ENCODE measurements at places on chromosomes 3 and 15. TPM values are rescaled to one million over a fixed set of nuclear protein-coding genes. Genes with fewer than 3 reads are reported as not detected.

DNA sequence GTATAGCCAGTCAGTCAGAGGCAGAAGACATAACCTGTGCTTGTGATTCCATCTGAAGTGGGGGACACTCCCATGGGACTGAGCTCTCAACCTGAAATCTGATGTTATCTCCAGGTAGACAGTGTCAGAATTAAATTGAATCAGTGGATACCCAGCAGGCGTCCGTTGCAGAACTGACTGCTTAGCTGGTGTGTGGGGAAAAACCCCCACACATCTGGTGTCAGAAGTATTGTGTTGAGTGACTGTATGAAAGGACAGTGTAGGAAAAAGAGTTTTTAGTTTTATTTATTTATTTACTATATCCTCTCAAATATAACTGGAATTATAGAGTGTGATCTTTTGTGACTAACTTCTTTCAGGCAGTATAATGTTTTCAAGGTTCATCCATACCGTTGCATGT, 10.4 kb downstream of the KPNA4 start:
- peaks cover 13% of the 10 kb centered on the region for H3K4me1 ChIP-seq
- H3K27me3 ChIP-seq = no peaks in the 10 kb centered on the region
- H3K4me3 ChIP-seq = no peak overlapping the region
- peaks cover 50% of the 10 kb centered on the region for H3K36me3 ChIP-seq

GRCh38 chr15:43465100-43465499, 27.9 kb downstream of the TP53BP1 start:
- no peaks in the 10 kb centered on the region for H3K27me3 ChIP-seq
- no peak overlapping the region for H3K4me3 ChIP-seq
- peaks cover 9% of the 10 kb centered on the region for H3K4me1 ChIP-seq
- no peak overlapping the region for H3K27ac ChIP-seq

GRCh38 chr3:170372190-170372879, 14.8 kb downstream of the SKIL start:
- H3K27me3 ChIP-seq = no peaks in the 10 kb centered on the region
- no peak for DNase-seq
- no peak overlapping the region for H3K27ac ChIP-seq

GRCh38 chr3:136862617-136863322, 762 bp downstream of the NCK1 start:
- H3K4me3 ChIP-seq = peak overlapping the region; percentile 95
- H3K36me3 ChIP-seq = peaks cover 46% of the 10 kb centered on the region
- H3K4me1 ChIP-seq = peaks cover 43% of the 10 kb centered on the region
- no peaks in the 10 kb centered on the region for H3K27me3 ChIP-seq
- DNase-seq = no peak

DNA sequence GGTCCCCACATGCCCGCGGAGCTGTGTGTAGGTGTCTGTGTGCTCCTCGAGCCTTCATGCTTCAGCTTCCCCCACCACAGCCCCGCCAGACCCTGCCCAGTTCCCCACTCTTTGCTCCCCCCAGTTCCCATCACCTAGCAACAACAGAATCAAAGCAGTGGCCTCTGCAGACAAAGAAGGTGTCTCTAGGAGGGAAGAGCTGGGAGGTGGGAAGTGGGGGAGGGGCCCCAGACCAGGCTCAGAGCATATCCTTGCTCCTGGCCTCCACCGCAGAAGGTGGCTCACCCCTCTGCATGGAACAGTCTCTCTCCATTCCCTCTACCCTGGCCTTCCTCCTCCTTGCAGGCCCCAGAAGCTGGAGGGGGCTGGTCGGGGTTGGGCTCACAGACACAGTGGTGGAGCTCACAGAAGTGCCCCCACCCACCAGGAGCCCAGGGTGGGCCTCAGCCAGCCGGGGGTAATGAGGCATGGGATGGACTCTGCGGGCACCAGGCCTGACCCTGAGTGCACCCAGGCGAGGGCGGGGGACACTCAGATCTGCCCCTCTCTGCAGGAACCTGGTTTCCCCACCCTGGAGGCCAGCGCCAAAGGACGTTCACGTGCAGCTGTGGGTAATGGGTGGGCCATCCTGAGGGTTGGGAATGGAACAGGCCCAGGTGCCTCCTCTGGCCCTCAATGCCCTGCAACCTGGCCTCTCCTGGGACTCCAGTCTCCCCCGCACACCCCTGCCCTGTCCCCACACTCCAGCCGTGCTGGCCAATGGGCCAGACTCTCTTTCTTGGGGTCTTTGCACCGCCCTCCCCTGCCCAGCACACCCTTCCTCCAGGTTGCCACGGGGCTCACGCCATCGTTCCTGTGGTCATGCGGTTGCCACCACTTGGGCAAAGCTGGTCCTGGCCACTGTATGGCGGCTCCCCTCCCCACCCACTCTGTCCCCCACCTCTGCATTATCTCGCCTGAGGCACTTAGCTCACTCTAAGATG, 53.4 kb downstream of the TPRA1 start:
- H3K4me1 ChIP-seq = no peaks in the 10 kb centered on the region
- no peak overlapping the region for H3K27ac ChIP-seq
- no peaks in the 10 kb centered on the region for H3K36me3 ChIP-seq
- no peak overlapping the region for H3K4me3 ChIP-seq
- peaks cover 6% of the 10 kb centered on the region for H3K27me3 ChIP-seq
- DNase-seq = no peak

- no peak for DNase-seq
- H3K4me1 ChIP-seq = peaks cover 8% of the 10 kb centered on the region
- H3K27ac ChIP-seq = no peak overlapping the region
- peaks cover 22% of the 10 kb centered on the region for H3K27me3 ChIP-seq
- no peak overlapping the region for H3K4me3 ChIP-seq
- H3K36me3 ChIP-seq = no peaks in the 10 kb centered on the region
These were observed 134.9 kb upstream of the TOPAZ1 start for GRCh38 chr3:44106756-44107155.

- no peak for DNase-seq
- H3K36me3 ChIP-seq = peaks cover 52% of the 10 kb centered on the region
- peaks cover 6% of the 10 kb centered on the region for H3K4me1 ChIP-seq
- no peak overlapping the region for H3K27ac ChIP-seq
- no peaks in the 10 kb centered on the region for H3K27me3 ChIP-seq
- peak overlapping the region; percentile 39 for H3K4me3 ChIP-seq
These were observed 2.8 kb downstream of the CDAN1 start for GRCh38 chr15:42734076-42734672.

DNA sequence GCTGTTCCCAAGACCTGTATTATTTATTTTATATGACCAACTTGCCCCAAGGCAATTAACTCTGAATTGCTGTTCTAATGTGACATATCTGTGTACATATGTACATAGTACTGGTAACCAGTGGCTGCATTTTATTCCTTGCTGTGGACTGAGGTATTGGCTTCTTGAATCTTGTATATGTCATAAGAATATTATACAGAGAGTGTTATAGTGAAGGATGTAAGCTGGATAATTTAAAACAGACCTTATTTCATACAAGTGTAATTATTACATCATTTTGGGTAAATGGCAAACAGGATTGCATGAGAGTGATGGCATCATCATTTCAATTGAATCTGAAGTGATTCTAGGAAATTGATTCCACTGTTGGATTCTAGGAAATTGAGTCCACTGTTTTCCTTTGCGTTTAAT, 32.9 kb downstream of the B3GALNT1 start:
- H3K27me3 ChIP-seq = peaks cover 32% of the 10 kb centered on the region
- no peak overlapping the region for H3K27ac ChIP-seq
- H3K4me1 ChIP-seq = peaks cover 35% of the 10 kb centered on the region
- DNase-seq = no peak

DNA sequence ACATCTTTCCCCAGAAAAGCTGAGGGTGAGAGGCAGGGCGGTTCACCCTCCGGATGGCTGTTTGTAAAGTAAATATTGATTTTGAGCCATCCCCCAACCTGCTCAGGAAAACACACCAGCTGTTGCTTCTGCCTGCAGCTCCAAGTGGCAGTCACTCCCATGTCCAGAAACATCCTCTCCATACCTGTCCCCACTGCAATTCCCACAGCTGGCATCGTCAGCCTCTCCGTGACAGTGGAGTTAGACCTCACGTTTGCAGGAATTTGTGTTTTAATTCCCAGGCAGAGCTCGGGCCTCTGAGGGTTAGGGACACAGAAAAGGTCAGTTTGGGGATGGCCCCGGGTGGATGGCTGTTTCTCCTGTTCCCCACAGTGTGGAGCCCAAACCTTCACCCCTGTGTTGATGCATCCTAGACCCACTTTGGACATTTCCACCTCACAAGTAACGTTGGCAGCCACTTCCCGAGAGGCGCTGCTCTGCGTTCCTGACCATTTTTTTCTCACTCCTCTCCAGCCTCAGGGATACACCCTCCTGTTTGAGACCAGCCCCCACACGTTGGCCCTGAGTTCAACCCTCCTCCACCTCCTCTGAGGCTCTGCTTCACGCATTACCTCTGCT, 11.8 kb upstream of the FAM174B start:
- no peak overlapping the region for H3K4me3 ChIP-seq
- DNase-seq = no peak
- no peak overlapping the region for H3K27ac ChIP-seq

DNA sequence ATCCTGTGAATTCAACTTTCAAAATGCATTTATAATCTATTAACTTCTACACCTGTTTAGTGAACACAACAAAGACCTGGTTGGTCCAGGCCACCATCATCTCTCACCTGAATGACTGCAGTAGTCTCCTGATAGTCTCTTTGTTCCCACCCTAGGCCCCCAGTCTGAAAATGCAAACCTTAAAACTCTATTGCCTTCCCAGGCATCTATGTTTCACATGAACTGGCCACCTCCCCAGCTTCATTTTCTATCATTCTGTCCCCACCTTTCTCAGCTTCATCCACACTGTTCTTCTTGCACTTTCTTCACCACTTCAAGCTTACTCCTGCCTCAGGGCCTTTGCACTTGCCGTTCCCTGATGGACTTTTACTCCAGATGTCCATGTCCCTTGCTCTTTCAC, 45.0 kb downstream of the CLSTN2 start:
- H3K4me3 ChIP-seq = no peak overlapping the region
- no peaks in the 10 kb centered on the region for H3K4me1 ChIP-seq
- no peak for DNase-seq
- peaks cover 2% of the 10 kb centered on the region for H3K27me3 ChIP-seq

DNA sequence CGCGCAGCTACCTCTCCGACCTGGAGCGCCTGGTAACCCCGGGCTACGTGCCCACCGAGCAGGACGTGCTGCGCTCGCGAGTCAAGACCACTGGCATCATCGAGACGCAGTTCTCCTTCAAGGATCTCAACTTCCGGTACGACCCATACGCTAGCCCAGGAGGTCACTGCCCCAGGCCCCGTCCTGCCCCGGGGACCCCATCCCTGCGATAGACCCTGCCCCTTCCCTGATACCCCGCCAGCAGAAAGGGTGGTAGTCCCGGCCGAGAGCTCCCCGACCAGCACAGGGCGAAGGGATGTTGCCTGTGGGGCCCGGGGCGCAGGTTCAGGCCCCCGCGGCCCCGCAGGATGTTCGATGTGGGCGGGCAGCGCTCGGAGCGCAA, 2.3 kb downstream of the GNAT1 start:
- H3K27me3 ChIP-seq = peaks cover 20% of the 10 kb centered on the region
- H3K27ac ChIP-seq = no peak overlapping the region
- H3K4me3 ChIP-seq = no peak overlapping the region
- DNase-seq = no peak
- H3K4me1 ChIP-seq = peaks cover 2% of the 10 kb centered on the region

GRCh38 chr3:105845488-105845887, 23.3 kb downstream of the CBLB start:
- H3K4me1 ChIP-seq = peaks cover 48% of the 10 kb centered on the region
- no peaks in the 10 kb centered on the region for H3K27me3 ChIP-seq
- no peak overlapping the region for H3K27ac ChIP-seq
- no peak overlapping the region for H3K4me3 ChIP-seq

GRCh38 chr3:99644017-99644416, 5.6 kb downstream of the COL8A1 start:
- no peak for DNase-seq
- H3K27ac ChIP-seq = no peak overlapping the region
- H3K27me3 ChIP-seq = peaks cover 43% of the 10 kb centered on the region
- peaks cover 6% of the 10 kb centered on the region for H3K4me1 ChIP-seq
- no peak overlapping the region for H3K4me3 ChIP-seq

DNA sequence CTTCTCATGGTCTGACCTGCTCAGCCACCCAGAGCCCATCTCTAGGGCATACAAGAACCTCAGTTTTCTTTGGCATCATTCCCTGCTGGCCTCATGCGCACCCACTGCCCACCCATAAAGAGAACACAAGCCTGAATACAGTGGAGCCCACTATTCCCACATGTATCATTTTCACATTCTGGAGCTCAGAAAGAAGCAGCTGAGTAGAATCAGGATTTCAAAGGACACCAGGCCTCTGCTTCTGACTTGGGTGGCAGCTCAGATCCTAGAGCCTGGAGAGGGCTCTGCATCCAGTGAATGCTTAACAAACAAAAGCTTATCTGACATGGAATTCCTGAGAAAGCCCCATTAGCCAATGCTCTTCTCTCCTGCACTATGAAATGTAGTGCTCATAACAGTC, 34.7 kb downstream of the RBP2 start:
- DNase-seq = no peak
- H3K27me3 ChIP-seq = no peaks in the 10 kb centered on the region
- H3K27ac ChIP-seq = no peak overlapping the region
- no peaks in the 10 kb centered on the region for H3K4me1 ChIP-seq

DNA sequence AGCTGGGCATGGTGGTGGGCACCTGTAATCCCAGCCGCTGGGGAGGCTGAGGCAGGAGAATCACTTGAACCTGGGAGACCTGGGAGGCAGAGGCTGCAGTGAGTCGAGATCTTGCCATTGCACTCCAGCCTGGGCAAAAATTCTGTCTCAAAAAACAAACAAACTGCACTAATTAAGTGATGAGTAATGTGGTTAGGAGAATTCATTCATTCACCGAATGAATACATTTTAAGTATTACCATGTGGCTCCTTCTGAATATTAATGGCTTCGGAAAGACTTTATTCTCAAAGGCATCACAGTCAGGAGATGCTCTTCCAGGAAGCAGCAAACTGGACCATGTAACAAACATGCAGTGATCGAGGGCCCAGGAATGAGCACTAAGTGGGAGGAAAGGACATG, 23.6 kb downstream of the SPTSSB start:
- DNase-seq = no peak
- H3K27ac ChIP-seq = no peak overlapping the region
- H3K27me3 ChIP-seq = peaks cover 46% of the 10 kb centered on the region
- H3K36me3 ChIP-seq = no peaks in the 10 kb centered on the region
- H3K4me3 ChIP-seq = no peak overlapping the region

GRCh38 chr3:4849739-4850138, 129.5 kb upstream of the BHLHE40 start:
- H3K4me1 ChIP-seq = peaks cover 82% of the 10 kb centered on the region
- H3K27me3 ChIP-seq = no peaks in the 10 kb centered on the region
- DNase-seq = no peak

DNA sequence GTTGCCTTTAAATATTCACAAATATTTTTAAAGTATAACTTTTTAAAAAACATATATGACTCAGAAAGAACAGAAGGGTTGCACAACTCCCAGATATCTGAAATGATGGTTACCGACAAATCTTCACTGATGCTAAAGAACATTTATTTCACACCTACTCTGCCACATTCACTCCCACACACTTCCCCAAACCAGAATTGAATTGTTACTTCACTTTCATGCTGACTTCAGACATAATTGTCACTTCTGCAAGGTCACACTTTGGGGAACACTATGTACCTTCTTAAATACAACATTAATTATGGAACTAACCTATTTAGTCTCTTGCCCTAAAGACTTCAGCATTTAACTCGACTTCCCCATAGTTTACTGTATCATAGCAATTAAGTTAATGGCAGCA, 795.1 kb downstream of the FHIT start:
- H3K4me1 ChIP-seq = peaks cover 8% of the 10 kb centered on the region
- H3K36me3 ChIP-seq = peaks cover 2% of the 10 kb centered on the region
- DNase-seq = no peak
- no peaks in the 10 kb centered on the region for H3K27me3 ChIP-seq
- H3K4me3 ChIP-seq = no peak overlapping the region

EFCC1 gene
- 0.11 TPM for total RNA-seq

SKOR1 gene
- total RNA-seq = 0.09 TPM

CATSPER2 gene
- total RNA-seq = 9.8 TPM

VEPH1 gene
- total RNA-seq = not detected

NGLY1 gene
- 78.8 TPM for total RNA-seq

CYP19A1 gene
- total RNA-seq = 1.5 TPM

MGLL gene
- 6.6 TPM for total RNA-seq

TLR9 gene
- 0.32 TPM for total RNA-seq
